ENCODE measurements at places on chromosomes 4 and X.

DNA sequence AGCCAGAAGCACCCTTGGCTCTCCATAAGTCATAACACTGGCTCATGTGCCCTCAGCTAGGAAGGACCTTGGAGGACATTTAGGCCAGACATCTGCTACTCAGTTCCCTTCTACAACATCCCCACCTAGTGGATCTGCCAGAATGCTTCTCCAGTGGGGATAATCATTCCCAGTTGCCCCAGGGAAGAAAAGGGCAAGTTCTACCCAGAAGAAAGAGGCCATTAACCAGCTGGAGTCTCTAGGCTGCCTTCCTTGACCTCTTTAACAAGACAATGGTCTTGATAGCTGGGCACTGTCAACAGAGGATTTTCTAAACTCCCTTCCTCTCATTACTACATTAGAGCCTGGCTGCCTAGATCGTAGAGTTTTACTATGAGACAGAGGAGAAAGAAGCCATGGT lies 42.0 kb downstream of the LGI2 start:
- DNase-seq = no peak

DNA sequence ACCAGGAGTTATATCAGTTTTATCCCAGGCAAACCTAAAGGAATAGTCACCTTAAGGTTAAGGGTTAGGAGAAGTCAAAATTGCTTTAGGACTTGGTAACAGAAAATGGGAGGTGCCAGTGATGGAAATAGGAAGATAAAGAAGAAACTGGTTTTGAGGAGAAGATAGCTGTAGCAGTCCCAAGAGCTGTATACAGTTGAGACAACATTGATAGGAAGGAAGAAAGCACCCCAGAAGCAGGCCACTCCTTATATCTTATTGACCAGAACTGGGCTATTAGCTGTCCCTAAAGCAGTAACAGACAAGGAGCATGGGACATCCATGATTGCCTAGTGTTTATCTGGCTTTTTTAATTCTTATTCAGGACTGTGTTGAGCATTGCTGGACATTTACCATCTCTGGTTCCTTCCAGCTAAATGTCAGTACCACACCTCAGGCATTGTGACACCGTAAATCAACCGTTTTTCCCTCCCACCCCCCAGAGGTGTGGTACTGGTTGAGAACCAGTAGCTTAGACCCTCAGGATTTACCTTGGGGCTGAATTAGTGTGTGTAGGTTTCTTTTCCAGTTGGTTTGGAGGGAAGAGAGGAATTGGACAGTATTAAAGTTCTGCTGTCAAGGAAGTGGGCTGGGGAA lies 2.0 kb upstream of the PGRMC2 start:
- no peak for DNase-seq

DNA sequence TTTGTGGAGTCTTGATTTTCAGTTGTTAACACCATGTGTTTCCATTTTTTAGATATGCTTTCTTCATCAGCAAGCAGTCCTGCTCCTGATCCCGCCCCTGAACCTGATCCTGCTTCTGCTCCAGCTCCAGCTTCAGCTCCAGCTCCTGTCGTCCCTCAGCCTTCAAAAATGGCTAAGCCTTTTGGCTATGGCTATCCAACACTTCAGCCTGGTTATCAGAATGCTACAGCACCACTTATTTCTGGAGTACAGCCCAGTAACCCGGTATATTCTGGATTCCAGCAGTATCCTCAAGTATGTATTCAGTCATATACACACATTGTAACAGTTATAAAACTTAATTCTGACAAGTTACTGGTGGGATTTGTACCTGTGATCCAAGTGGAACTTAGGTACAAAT lies 60.9 kb downstream of the SEC24B start:
- DNase-seq = no peak

DNA sequence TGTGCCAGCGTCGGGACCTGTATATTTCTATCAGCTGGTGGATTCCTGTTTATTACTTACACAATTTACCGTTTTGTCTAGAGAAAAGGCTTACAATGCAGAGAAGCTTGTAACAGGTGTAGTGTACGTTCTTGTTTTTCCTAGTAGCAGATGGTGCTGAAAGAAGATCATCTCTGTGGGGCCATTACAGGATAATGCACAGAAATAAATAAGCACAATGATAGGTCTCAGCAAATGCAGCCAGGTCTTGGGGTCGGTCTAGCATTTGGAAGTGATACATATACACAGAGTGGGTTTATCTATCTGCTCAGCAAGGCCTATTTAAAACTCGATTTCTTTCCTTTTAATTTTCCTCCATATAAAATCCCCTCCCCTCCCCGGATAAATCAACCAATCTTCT lies 180.9 kb upstream of the LCORL start:
- no peak for DNase-seq

DNA sequence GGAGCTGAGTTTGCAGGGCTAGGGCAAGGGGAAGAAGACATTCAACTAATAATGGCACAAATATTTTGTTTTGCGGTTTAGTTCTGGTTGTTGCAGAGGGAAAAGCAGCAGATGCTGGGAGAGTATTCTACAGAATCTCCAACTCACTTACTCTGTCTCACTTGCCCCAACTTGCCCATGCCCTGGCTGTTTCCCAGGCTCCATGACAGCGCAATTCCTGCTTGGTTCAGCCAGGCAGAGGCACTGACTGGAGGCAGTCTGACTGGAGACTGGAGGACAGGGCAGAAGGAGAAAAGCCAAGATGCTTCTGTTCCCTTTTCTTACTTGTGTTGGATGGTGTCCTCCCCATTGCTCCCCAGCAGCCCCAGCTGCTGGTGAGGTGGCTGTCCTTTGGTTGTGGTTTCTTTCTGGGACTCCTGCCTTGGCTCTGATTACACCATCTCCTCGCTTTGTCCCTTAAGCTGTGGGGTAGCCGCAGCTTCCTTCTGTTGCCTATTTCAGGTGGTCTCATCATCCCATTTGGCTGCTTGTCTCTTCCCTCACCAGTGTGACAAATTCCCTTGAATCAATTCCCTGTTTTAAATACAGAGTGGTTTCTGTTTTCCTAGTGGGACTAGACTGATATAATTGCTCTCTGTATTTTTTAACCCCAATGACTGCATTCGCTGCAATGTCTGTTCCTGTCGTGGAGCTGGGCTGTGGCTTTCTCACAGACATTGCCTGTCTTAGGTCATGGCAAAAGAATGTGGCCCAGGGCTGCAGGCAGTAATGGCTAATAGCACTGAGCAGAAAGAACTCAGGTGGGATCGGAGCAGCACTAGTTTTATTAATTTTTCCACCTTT lies 24.2 kb upstream of the RASL11B start:
- no peak for DNase-seq

GRCh38 chr4:150123796-150124677 lies 45.8 kb downstream of the DCLK2 start:
- DNase-seq = no peak
